ENCODE measurements at places on chromosomes 1 and 21. TPM values are rescaled to one million over a fixed set of nuclear protein-coding genes. Genes with fewer than 3 reads are reported as not detected.
A peak's percentile ranks its signal among the peaks of the same experiment; 100 is the strongest.

DNA sequence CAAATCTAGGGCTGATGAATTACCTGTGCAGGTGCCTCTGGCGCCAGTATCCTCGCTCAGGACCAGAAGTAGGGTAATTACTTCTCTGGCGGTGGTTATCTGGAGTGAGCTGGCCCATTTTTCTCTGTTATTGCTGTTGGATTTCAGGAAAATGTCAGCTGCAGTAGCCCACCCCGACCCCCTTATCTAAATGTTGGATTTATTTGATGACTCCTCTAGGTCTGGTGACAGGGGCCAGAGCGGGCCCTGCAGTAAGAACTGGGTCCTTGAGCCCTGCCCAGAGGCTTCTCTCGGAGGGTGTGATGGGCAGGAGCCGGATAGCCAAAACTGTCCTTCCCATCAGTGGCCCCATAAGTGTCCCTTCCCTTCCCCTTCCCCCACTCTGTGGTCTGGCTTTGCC lies 384.3 kb downstream of the PTPRU start:
- DNase-seq = no peak

PRMT6 gene
- polyA plus RNA-seq = 23.7 TPM

DNA sequence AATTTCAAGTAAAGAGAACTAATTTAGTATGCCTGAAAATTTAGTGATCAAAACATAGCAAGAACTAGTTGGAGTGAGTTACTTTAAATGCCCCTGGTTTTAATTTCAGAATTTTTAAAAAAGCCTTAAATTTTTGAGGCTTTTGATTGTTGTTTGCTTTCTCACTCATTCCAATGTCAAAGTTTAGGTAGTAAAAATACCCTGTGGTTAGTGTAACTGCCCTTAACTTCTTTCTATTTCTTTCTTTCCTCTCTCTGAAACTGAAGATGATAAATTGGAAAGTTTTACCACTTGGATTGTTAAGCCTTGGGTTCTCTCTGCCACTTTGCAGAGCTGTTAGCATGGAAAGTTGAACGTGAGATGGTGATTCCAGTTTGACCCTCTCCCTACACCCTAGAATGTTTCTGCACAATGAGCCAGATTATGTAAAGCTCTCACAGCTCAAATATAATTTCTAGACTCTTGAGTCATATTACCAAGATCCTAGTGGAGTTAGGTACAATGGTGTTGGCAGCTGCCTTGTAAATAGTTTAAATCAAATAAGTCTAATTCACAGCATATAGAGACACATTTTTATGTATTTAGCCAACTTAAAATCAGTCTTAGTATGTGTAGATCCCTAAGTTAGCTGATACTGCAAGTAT lies 192.4 kb upstream of the SGIP1 start:
- DNase-seq = no peak

DNA sequence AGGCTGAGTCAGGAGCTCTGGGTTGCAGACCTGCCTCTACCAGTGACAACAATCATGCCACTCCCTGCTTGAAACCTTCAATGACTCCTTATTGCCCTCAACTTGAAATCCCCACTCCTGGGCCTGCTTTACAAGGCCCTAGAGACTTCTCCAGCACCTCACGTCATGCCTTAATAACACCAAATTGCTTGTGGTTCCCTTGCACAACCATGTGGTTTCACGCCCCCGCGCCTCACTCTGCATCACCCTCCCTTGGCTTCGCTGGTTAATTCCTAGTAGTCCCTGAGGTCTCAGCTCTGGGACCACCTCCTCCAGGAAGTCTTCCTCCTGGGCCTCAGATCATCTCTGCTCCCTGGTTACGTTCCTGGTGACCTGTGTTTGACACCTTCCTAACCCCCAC lies 33.0 kb downstream of the EPHA2 start:
- no peak for DNase-seq

ICOSLG gene
- 5.1 TPM for polyA plus RNA-seq

PTPRU gene
- not detected for polyA plus RNA-seq

DNA sequence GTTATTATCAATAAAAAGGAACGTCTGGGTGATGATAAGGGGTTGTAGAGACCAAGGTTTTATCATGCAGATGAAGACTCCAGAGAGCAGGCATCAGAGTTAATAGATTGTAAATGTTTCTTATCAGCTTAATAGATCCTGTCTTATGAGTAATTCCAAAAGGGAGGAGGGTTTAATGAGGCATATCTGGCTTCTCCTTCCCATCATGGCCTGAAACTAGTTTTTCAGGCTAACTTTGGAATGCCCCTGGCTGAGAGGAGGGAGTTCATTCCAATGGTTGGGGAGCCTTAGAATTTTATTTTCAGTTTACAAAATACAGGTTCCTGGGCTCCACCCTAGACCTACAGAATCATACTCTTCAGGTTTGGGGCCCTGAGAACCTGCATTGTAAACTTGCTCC lies 13.5 kb downstream of the PLA2G2D start:
- DNase-seq = no peak

GRCh38 chr1:41268154-41268770 lies 26.2 kb upstream of the SCMH1 start:
- peak; percentile 44 for DNase-seq

NBPF11 gene
- 3.9 TPM for polyA plus RNA-seq

S100A5 gene
- polyA plus RNA-seq = not detected

GRCh38 chr1:228552596-228553176 lies 65.5 kb downstream of the RNF187 start:
- no peak for DNase-seq

- no peak for DNase-seq
Measured at GRCh38 chr1:8794605-8795004, 22.8 kb downstream of the RERE start.

C1orf198 gene
- 5.5 TPM for polyA plus RNA-seq

DNA sequence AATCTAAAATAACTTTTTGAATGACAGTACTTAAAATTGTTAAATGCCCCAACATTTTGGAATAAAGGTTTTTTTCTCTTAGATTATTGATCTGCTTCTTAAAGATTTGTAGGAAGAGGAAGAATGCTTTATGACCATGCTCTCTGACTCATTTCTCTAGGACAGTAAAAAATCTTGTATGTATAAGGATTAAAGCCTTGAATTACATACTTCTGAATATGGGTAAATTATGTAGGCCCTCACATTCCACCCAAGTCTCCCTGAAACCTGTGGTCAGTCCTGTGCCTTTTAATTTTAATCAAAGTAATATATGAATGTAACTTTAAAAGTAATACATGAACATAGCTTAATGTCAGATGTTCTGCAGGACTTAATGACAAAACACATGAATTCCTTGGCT lies 50.5 kb downstream of the ABCD3 start:
- no peak for DNase-seq

DNA sequence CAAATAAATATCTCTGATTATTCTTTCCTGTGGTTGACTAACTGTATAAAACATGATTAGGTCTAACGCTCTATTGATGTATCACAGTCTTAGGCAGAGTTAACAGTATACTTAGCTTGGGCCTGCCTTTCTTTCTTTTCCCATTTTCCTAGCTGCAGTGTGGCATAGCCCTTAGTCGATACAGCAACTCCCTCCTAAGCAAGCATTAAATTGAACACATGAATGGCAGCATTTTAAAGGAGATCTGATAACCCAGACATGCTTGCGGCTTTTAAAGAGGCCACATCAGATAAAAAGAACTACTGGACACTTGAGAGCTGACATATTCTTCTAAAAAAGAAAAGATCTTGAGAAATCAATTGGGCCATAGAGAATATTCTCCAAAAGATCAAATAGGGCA lies 312.0 kb upstream of the TMPRSS15 start:
- DNase-seq = no peak

DNA sequence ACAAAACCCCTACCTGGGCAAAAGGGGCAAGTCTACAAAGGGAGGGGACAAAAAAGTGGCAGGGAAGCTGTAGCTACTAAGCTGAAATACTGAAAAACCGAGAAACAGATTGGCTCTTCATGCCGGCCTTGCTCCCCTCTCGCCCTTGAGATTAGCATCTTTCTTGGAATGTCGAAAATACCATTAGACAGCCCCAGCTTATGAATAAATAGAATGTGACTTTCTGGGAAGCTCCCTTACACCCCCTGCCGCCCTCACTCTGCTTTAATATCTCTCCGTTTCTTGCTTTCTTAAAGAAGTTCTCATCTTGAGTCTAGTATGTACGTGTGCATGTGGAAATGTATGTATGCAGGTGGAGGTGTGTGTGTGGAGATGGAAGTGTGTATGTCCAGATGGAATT lies 14.1 kb downstream of the TRAF3IP3 start:
- DNase-seq = no peak

GRCh38 chr1:156401681-156402081 lies 32.7 kb downstream of the RHBG start:
- DNase-seq = no peak

GRCh38 chr1:66876664-66877063 lies 48.0 kb downstream of the DNAI4 start:
- DNase-seq = no peak

LMOD1 gene
- polyA plus RNA-seq = not detected

C1orf210 gene
- polyA plus RNA-seq = not detected

DNA sequence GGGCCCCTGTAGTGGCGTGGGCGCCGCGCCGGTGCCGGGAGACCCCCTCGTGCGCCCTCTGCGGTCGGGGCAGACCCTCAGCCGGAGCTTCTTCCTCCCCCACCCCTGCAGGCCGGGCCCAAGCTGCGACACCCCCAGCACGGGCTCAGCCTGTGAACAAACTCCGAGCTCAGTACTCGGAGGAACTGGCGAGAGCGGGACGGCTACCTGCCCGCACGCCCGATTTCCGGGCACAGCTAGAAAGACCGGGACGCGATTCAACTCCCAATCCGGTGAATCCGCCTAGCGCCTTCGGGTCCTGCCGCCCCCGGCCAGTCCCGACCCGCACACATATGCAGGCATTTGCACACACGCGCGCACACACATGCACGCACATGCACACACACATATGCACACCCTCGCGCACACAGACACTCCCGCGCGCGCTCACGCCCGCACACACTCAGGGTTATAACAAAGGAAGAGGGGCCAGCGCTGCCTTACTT lies 580 bp upstream of the BLACAT1 start:
- no peak for DNase-seq

GRCh38 chr1:212495766-212496494 lies 63.2 kb downstream of the NENF start:
- DNase-seq = no peak

DNA sequence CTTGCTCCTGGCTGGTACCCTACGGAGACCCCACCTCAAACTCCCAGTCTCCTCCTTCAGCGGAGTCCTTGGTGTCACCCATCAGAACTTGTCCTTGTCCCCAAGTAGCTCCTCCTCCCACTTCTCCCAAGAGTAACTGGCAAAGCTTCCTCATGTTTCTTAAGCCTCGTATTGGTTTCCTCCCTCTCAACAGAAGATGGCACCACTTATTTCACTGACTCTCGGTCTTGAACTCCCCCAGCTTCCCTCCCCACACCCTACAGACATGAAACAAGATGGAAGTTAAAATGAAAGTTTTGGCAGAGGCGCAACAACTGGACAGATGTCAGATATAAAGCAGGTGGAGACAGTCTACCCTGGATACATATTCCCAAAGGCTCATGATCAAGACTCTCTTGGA lies 13.4 kb downstream of the RAB7B start:
- DNase-seq = no peak

NUDT17 gene
- polyA plus RNA-seq = 4.8 TPM

- DNase-seq = no peak
Measured at GRCh38 chr1:212292250-212293105, 7.3 kb downstream of the PPP2R5A start.

CNN3 gene
- polyA plus RNA-seq = 21.3 TPM

PFDN2 gene
- polyA plus RNA-seq = 89.0 TPM

PTPRC gene
- 903 TPM for polyA plus RNA-seq

NLRP3 gene
- not detected for polyA plus RNA-seq

GRCh38 chr1:7233646-7234470 lies 448.6 kb downstream of the CAMTA1 start:
- no peak for DNase-seq

- no peak for DNase-seq
Measured at GRCh38 chr1:234958706-234959657, 169.7 kb downstream of the TOMM20 start.

TMCO1 gene
- 81.6 TPM for polyA plus RNA-seq

KCNE2 gene
- not detected for polyA plus RNA-seq

GRCh38 chr1:203075236-203076030 lies 10.4 kb downstream of the MYOG start:
- DNase-seq = no peak

GRCh38 chr1:67094191-67094590 lies 40.2 kb upstream of the SLC35D1 start:
- DNase-seq = no peak

ADGRL4 gene
- polyA plus RNA-seq = not detected

DNA sequence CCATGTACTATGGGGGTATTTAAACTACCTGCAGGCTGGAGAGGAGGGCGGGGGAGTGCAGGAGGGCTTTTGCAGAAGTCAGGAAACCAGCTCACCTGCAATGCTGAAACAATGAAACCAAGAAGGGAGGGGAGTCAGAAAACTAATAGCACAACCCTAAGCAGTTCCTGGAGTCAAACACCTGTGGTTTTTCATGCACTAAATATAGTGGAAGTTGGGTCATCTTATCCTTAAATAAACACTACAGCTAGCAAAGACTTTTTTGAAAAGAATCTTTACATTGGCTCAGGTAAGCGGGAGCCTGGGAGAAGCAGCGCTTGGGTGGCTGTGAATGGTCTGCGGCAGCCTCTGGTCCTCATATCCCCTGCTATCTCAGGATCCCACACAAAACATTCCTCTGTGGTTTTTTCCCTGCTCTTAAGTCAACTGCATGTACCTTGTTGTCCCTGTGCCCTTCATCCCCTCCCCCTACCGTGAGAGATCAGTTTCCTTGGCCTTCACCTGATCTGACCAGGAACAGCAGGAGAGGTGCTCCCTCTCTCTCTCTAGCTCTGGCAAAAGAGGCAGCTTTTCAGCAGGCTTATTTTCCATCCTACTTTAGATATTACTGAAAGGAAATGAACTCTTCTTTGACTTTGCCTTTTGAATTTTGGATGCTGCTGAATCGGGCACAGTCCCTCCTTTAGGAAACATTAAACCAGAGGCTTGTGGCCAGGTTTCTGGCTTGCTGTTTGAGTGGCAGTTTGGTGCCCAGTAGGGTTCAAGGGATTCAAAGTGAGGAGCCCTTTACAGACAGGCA lies 26.6 kb downstream of the TENT5C start:
- no peak for DNase-seq

DNA sequence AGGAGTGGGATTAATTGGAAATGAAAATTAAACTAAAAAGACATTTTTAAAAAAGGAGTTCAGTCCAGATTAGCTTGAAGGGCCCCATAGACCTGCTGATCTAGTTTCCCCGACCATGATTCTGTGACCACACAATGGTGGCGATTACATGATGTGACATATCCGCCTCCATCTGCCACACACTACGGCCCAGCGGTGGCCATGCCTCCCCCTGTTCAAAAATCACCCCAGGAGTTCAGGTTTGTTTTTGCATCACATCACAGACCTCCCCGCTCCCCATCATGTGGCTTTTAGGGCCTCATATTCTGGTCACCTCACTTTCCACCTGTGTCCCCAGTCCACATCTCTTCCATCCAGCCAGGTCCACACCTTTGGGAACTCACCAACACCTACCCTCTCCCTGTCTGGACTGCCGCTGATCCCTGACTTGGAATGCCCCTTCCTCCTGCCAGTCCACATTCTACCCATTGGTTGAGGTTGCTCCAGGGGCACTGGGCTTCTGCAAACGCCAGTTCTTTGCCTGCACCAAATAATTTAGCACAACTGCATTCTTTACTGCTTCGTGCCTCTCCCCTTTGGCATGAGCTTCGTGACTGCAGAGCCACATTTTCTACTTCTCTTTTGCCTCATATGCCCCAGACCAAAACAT lies 38.9 kb downstream of the CD247 start:
- no peak for DNase-seq

GRCh38 chr1:202540014-202540413 lies 170.2 kb downstream of the SYT2 start:
- DNase-seq = no peak

- DNase-seq = no peak
Measured at GRCh38 chr1:79928901-79929300, 922.4 kb upstream of the ADGRL4 start.

SFT2D2 gene
- 12.1 TPM for polyA plus RNA-seq
